Muscle of leg (tissue), 16 donors: ENCODE measurements at places on chromosomes 6 and 20. TPM values are rescaled to one million over a fixed set of nuclear protein-coding genes. Genes with fewer than 3 reads are reported as not detected.

DNA sequence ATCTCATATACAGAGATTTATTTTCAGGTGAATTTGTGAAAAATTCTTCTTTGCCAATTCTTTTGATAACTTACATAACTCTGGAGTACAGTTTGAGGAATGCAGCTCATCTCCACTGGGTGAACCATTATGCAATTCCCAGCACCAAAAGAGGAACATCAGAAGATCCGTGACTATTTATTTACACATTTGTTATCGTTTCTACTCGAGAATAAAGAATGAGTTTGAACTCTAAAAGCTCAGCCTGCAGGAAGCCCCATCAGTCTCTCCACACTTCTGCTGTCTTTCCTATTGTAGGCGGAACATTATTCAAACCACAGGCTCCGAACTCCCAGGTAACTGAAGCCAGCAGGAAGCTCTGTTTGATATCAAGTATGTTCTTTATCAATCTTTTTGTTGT lies 95.9 kb upstream of the IFNGR1 start:
- no peaks in the 10 kb centered on the region for H3K36me3 ChIP-seq
- H3K27ac ChIP-seq, result no peak overlapping the region
- H3K4me3 ChIP-seq, result no peak overlapping the region
- DNase-seq, result peak; percentile 15
- peaks cover 2% of the 10 kb centered on the region for H3K4me1 ChIP-seq

GRCh38 chr6:13988049-13988738 lies 63.4 kb downstream of the RNF182 start:
- no peak for DNase-seq
- no peaks in the 10 kb centered on the region for H3K27me3 ChIP-seq
- H3K4me3 ChIP-seq, result no peak overlapping the region
- no peaks in the 10 kb centered on the region for H3K4me1 ChIP-seq

GRCh38 chr20:62089393-62089792 lies 23.7 kb upstream of the TAF4 start:
- no peak overlapping the region for H3K4me3 ChIP-seq
- DNase-seq, result no peak

- H3K36me3 ChIP-seq, result no peaks in the 10 kb centered on the region
- no peak for DNase-seq
- H3K4me1 ChIP-seq, result no peaks in the 10 kb centered on the region
- no peak overlapping the region for H3K4me3 ChIP-seq
- H3K27ac ChIP-seq, result no peak overlapping the region
These were observed 68.0 kb downstream of the HS3ST5 start for GRCh38 chr6:114274836-114275235.

- no peaks in the 10 kb centered on the region for H3K4me1 ChIP-seq
- DNase-seq, result peak; percentile 4
- H3K27ac ChIP-seq, result no peak overlapping the region
- H3K4me3 ChIP-seq, result no peak overlapping the region
- no peaks in the 10 kb centered on the region for H3K27me3 ChIP-seq
These were observed 123.1 kb downstream of the GRIK2 start for GRCh38 chr6:101516578-101516977.

DNA sequence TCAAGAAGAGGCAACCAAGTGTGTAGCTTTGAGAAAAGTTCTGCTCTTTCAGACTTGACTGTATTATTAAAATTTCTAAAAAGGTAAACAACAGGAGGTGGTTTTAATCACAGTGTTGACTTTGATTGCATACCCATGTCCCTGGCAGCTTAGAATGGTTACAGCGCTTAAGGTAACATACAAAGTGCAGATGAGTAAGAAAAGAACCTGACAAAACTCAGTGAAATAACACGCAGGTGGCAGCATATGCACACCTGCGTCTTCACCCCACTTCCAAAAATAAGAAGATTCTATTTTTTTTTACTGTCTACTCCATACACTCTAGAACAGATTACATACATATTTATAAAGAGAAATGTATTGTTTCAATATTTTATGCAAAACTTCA lies 233.5 kb downstream of the GMPR start:
- no peaks in the 10 kb centered on the region for H3K36me3 ChIP-seq
- H3K27me3 ChIP-seq, result no peaks in the 10 kb centered on the region
- H3K27ac ChIP-seq, result no peak overlapping the region
- no peak for DNase-seq
- no peak overlapping the region for H3K4me3 ChIP-seq
- no peaks in the 10 kb centered on the region for H3K4me1 ChIP-seq

DNA sequence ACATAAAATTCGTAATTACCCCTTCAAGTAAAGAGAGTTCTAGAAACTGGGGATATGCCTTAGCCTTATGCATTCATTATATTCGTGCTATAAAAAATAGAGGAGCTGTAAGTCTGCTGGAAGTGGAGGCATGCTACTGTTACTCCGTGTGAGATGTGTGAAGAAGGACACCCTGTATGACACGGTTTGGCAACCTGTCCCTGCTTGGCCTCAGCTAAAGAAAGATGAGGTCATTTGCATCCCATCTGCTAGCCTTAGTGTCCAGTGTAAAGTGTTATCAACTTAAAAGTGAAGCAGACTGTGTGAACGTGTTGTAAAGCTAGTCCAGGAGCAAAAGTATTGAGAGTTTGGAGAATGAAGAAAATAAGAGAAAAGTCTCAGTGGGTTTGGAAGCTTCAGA lies 135.1 kb upstream of the RAB32 start:
- H3K4me1 ChIP-seq, result no peaks in the 10 kb centered on the region
- no peak overlapping the region for H3K27ac ChIP-seq
- no peaks in the 10 kb centered on the region for H3K36me3 ChIP-seq
- no peak overlapping the region for H3K4me3 ChIP-seq

DNA sequence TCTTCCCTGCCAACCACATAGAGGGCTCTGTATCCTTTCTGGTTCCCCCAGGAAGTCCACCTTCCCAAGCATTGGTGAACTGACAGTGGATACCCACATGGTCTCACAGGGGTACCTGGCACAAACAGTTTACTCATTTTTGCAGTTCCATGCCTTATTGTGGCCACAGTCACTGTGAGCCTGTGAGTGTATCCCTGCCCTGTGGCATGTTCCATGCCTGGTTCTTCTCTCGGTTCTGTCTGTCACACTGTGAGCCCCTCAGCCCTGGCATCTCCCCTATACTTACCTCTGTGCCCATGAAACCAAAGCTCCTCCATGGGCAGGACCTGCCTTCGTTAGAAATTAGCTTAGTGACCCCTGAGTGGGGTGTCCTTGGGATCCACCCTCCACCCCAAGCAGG lies 107.8 kb downstream of the TOX2 start:
- peaks cover 33% of the 10 kb centered on the region for H3K4me1 ChIP-seq
- peaks cover 8% of the 10 kb centered on the region for H3K27me3 ChIP-seq
- no peaks in the 10 kb centered on the region for H3K36me3 ChIP-seq

DNA sequence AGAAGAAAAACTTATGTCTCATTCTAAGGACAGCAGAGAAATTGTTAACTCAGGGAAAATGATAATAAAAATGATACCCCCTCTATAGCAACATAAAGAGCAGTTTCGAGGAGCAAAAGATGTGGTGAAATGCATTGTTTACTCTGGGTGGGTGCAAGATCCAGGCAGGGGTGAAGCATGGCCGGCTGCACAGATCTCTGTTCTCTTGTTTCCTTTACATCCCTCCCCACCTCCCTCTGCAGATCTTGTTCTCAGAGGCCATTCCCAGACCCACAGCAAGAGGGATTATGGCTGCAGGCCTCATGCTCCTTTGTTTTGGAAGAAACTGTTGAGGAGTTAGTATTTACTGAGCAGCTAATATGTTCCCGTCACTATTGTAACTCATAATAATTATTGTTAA lies 1.8 kb downstream of the BTN3A1 start:
- H3K4me3 ChIP-seq, result no peak overlapping the region
- no peaks in the 10 kb centered on the region for H3K27me3 ChIP-seq
- no peak overlapping the region for H3K27ac ChIP-seq

DNA sequence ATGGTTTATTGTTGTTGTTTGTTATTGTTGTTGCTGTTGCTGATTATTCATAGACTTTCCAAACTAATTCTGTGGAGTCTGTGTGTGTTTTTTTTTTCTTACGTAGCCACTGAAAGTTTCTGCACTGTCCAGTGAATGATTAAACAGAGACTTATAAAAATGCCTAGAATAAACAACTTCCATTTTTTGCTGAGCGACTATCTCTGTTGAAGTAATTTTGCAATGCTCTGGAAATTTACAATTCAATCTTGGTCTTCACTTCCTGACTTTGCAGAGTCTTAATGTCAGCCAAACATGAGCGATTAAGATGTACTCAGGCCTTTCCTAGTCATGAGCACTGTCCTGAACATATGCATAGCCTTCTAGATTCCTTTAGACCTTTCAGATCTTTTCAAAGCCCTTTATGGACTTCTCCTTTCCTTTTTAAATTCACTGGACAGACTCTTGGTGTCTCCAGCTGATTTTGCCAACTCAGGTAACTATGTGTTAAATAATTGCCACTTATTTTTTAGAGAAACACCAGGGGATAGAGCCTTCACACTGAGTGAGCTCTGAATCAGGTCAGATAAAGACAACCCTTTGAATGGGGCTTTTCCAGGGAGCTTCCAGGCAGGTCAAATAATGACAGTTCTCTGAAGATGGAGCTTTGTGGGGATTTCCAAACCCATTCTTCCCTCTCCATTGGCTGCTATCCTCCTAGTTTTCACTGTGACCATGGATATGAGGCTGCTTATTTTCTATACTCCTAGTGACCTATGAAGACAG lies 622.8 kb upstream of the EPHA7 start:
- DNase-seq, result peak; percentile 14
- no peaks in the 10 kb centered on the region for H3K36me3 ChIP-seq
- H3K4me3 ChIP-seq, result no peak overlapping the region
- H3K27ac ChIP-seq, result no peak overlapping the region

The RAMACL gene
- polyA plus RNA-seq, result 0.15 TPM

The PACRG gene
- 2.2 TPM for polyA plus RNA-seq

The IL17F gene
- not detected for polyA plus RNA-seq

The DLK2 gene
- 3.1 TPM for polyA plus RNA-seq

The MLIP gene
- 56.2 TPM for polyA plus RNA-seq

The HDGFL1 gene
- polyA plus RNA-seq, result not detected
